ENCODE measurements at places on chromosomes 16 and 17. TPM values are rescaled to one million over a fixed set of nuclear protein-coding genes. Genes with fewer than 3 reads are reported as not detected.

SPEM2 gene
- polyA plus RNA-seq = not detected

GRCh38 chr16:76360404-76360803 lies 83.2 kb downstream of the CNTNAP4 start:
- no peak for DNase-seq

HOXB5 gene
- polyA plus RNA-seq = 35.8 TPM

PIMREG gene
- 16.5 TPM for polyA plus RNA-seq

DNA sequence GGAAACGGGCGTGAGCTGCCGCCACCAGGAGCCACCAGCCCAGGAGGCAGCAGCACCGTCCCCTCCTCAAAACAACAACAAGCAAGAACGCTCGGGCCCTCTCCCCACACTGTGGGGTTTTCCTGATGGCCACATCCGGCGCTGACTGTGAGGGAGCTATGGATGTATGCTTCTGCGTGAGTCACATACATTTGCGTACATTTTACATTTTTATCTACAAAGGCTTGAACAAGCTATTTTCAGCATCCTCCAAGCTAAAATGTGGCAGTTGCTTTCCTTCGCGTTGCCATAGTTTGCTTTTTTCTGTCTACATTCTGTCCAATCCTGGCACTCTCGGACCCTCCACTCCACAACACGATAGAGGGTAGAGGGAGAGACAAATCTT lies 2.0 kb upstream of the ABR start:
- DNase-seq = no peak

WFIKKN1 gene
- 0.35 TPM for polyA plus RNA-seq

DNA sequence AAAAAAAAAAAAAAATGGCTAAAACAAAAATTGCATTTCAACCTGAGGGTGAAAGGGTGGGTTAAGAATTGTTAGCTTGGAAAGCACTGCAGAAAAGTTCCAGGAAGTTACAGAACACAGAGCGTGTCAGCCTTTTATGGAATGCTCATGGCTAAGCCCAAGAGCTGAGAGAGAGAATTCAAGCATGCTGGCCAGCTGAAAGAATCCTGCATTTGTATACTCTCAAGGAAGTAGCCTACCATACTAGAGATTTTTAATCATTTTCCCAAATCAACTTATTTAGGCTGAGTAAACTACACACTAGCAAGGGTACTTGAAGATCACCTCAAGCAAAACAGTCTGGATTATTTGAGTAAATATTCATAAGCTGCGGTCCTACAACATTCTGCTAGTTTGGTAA lies 153.9 kb downstream of the KCNJ2 start:
- DNase-seq = no peak

- DNase-seq = no peak
Measured at GRCh38 chr16:31505483-31505882, 2.7 kb downstream of the RUSF1 start.
